Chondrocyte (in vitro differentiated cells): ENCODE measurements at places on chromosomes 11 and 22. TPM values are rescaled to one million over a fixed set of nuclear protein-coding genes. Genes with fewer than 3 reads are reported as not detected.
A peak's percentile ranks its signal among the peaks of the same experiment; 100 is the strongest.

APOA4 gene
- total RNA-seq = not detected in 3 replicates

OR10A2 gene
- not detected in 3 replicates for total RNA-seq

OR2AG2 gene
- total RNA-seq = 0.07 to 0.21 TPM in 2 of 3 replicates, not detected in the other

FOSL1 gene
- total RNA-seq = 5.8 to 12.3 TPM (median 7.5 TPM) in 3 replicates

SLC17A6 gene
- not detected in 3 replicates for total RNA-seq

GRCh38 chr11:75474878-75475766 is 42.1 kb upstream of the KLHL35 start:
- DNase-seq = no peak

DNA sequence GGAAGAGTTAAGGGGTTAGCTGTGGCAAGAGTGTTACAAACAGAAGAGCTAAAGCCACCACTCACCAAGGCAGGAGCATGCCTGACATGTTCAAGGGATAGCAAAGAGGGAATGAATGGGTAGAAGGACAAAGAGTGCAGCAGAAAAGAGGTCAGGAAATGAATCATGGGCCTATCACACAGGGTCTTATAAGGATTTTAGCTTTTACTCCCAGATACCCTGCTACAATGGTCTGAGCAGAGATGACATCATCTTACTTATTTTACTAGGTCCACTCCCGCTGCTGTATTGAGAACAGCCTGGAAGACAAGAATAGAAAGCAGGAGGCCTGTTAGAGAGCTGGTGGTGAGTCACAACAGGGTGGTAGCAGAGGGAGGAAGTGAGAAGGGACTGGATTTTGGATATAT is 9.8 kb downstream of the TRAF6 start:
- DNase-seq = no peak

DNA sequence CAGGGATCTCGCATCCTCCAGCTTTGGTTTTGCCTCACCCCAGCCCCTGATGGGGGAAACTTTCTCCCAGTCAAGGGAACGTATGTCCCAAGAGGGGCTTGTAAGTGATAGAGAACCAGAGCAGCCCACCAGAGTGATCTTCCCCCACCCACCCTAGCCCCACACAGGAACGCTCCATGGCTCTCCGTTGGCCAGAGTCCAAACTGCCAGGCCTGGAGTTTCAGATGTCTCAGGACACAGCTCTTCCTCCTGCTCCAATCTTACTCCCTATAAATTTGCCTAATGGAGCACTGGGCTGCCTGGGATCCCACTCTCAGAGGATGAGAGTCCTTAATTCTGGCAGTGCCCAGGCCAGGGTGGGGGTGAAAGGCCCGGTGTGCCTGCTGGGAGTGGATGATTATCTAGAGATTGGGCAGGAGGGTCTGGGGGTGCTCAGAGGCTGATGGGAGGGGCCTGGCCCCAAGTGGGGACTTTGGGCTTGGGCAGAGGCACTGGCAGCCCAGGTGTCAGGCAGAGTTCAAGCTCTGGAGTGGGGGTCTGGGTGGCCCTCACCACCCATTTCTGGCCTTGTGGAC is 79.9 kb downstream of the WNT7B start:
- peak; percentile 57 for DNase-seq

DNA sequence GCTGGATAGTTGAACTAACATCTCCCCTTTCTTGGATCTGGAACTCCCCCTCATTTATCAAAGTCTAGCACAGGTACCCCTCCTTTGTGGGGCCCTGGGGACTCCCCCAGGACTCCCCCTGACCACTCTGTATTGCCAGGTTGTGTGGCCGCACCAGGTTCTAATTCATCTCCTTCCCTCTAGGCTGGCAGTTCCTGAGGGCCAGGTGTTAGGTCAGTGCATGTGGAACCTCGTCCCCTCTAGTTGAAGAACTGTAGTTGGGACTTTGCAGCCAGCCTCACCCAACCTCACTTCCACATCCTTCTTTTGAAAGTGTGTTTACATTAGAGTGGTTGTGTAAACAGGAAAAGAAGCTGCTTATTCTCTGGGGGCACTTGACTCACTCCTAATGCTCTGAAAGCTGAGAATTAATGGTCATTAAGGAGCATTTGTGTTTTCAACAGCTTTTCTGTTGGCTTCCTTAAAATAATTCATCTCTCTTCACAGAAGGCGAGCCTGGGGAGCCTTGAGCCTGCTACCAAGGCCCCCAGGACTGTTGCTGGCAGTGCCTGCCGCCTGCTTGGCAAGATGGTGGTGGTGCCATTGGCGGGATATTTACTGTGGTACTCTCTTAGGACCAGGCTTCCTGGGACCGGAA is 11.8 kb downstream of the UPB1 start:
- DNase-seq = no peak

DNA sequence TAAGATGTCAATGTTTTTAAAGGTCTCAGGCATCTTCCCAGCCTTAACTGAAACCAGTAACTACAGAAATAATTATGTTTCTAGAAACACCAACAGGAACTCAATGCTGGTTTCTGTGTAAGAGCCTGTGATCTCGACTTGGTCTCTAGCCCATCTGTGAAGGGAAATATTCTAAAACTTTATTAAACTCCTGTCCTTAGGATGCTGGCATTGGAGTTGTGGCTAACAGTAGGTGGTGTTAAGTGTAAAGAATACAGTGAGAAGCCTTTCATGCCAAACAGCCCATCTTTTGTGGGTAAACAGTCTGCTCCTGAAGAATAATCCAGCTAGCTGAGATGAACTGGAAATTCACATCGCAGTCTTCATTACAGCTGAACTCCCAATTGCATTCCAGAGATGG is 133.2 kb downstream of the ADAMTS15 start:
- no peak for DNase-seq

GRCh38 chr11:32935462-32936029 is 42.9 kb downstream of the QSER1 start:
- DNase-seq = no peak

- DNase-seq = peak; percentile 91
Measured at GRCh38 chr11:2581151-2581930, 118.5 kb downstream of the KCNQ1OT1 start.
